Hindlimb muscle (tissue), 1 donor: ENCODE measurements at places on chromosomes 12 and 14. TPM values are rescaled to one million over a fixed set of nuclear protein-coding genes. Genes with fewer than 3 reads are reported as not detected.

The P2RX2 gene
- polyA plus RNA-seq, result not detected

The BCL2L14 gene
- polyA plus RNA-seq, result 0.26 TPM

GRCh38 chr12:8648576-8649205 lies 13.9 kb downstream of the MFAP5 start:
- no peak for DNase-seq

The TAS2R42 gene
- not detected for polyA plus RNA-seq

DNA sequence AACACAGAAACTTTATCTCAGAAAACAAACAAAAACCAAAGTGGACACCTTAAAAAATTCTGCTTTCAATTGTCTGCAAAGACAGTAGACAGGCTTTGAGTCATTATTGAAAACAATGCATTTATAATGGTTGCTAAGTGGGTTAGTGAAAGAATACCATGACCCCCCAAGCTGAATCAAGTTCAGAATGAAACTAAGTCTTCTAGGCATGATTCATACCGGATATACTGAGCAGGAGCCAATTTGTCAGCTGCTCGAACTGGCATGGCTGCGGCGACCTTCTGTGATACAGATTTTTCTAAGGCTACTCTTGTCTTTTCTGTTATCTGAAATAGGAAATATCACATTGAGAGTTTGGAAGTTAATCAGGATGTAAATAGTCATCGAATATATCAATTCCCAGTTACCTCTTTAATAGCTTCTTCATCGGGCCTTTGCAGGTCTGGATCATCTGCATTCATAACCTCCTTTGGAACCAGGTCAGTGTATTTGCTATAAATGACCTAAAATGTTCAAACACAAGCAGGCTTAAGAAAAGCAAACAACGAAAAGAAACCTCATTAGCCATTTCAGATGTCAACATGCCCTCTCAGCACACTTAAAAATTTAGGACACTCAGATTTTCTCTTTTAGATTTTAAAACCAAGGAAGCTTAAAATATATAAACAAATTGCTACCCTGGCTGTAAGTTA lies 22.3 kb downstream of the SNW1 start:
- DNase-seq, result no peak

DNA sequence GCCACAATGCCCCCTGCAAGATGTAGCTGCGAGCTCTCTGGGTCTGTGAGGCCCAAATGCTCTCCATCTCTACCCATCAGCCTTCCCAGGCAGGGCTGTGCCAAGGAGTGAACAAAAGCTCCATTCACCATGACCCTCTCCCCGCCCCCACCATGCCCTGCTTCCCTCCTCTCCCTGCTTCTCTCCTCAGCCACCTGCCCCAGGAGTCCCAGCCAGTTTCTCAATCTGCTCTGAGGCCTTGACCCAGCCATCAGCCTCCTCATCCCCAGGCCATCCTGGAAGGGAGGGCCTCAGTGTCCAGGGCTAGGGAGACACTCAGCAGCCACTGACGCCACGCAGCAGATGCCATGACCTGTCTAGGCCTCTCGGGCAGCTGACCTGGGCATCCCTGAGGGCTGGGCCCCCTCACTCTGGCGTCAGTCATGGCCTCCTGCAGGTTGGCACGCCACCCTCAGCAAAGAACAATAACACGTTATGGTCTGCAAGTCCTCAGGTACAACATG lies 8.5 kb upstream of the KRT5 start:
- DNase-seq, result no peak

DNA sequence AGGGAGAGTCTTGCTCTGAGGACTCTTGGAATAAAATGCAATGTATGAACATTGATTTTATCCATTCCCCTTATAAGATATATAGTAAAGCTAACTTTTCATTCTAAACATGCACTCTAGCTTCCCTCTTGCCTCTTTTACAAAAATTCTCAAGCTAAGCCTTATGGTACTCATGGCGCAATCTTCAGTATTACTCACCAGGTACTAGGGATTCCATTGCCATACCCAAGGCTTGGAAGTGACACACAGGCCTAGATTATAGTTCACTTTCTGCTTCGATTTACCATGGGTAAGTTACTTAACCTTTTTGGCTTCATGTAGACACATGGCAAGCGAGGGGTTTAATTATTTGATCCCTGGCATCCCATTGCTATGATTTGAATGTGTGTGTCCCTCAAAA lies 331.5 kb downstream of the LRIG3 start:
- DNase-seq, result no peak

- DNase-seq, result no peak
Measured at GRCh38 chr12:12774791-12775190, 10.7 kb upstream of the APOLD1 start.

The MOK gene
- 11.1 TPM for polyA plus RNA-seq

GRCh38 chr14:24194186-24194872 lies 912 bp downstream of the TM9SF1 start:
- DNase-seq, result no peak

GRCh38 chr12:102281231-102281630 lies 83.6 kb upstream of the PMCH start:
- DNase-seq, result no peak

The HOXC9 gene
- polyA plus RNA-seq, result 17.4 TPM

The TAS2R50 gene
- not detected for polyA plus RNA-seq

- DNase-seq, result peak; percentile 11
Measured at GRCh38 chr12:95262808-95263207, 45.2 kb downstream of the VEZT start.

The KRT7 gene
- polyA plus RNA-seq, result 1.9 TPM

The CCND2 gene
- polyA plus RNA-seq, result 85.3 TPM

DNA sequence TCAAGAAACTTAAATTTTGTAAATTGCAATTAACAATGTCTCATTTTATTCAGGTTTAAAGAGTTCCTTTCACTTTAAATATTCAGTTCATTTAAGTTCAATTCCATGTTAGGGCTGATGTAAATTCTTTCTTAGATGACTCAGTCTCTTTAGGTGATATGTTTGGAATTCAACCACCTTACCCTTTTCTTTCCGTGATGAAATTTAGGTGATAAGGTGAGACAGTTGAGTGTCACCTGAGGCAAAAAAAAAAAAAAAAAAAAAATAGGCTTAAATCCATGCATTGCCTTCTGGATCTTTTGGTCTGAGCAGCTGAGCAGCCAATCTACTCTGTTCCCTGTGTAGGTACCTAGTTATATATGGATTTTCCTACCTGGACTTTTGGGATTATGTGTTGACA lies 299.5 kb downstream of the DAD1 start:
- no peak for DNase-seq

GRCh38 chr12:128402486-128403243 lies 135.7 kb downstream of the TMEM132C start:
- DNase-seq, result no peak
